GM23338 (cell line): ENCODE measurements at places on chromosomes 7 and 10. TPM values are rescaled to one million over a fixed set of nuclear protein-coding genes. Genes with fewer than 3 reads are reported as not detected.

GRCh38 chr10:31116226-31116625 lies 84.6 kb upstream of the ZNF438 start:
- no peak for DNase-seq

GRCh38 chr10:24721229-24722106 lies 2.2 kb downstream of the ARHGAP21 start:
- peak; percentile 59 for DNase-seq

GRCh38 chr7:113084496-113085172 lies 2.0 kb downstream of the GPR85 start:
- DNase-seq, result no peak

DNA sequence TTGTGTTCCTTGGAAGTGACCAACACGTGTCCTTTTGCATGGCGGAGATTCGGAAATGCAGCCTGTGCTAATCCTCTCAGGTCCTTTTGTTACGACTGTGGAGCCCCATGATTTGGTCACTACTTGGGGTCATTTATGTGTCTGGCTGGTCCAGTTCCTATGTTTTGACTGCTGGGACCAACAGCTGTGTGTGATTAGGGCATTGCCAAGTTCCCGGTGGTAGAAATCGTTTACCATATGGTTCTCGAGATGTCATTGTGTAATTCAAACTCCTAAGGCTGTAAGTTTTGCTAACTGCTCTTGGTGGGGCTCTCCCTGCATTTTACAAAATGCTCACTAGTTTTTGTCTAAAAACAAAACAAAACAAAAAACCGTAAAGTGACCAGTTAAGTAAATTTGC lies 62.0 kb downstream of the CCNY start:
- no peak for DNase-seq

GRCh38 chr7:28349637-28350036 lies 62.7 kb upstream of the CREB5 start:
- DNase-seq, result no peak

GRCh38 chr7:85776691-85777345 lies 590.0 kb upstream of the SEMA3D start:
- DNase-seq, result no peak

GRCh38 chr10:95181726-95182125 lies 12.3 kb upstream of the ACSM6 start:
- DNase-seq, result no peak

DNA sequence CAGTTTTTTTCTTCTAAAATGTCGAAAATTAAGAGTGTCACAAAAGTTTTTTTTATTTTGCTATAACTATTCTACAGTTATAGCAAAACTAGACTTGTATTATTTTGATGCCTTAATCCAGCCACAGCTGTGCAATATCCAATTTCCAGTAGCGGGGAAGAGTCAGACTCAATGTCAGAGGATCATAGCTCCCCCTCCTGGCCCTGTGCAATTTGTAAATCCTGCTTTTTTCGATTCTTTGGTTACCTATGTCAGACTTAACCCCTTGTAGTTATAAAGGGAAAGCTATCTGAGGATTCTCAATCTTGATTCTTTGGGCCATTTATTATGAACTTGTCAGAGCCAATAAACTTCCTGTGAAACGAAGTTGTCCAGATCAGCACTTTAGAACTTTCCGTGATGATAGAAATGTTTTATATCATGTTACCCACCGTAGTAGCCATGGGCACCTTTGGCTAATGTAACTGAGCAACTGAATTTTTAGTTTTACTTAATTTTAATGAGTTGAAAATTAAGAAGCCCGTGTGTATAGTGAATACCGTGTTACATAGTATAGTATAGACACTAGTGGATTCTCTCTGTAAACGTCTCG lies 87.7 kb upstream of the PRKCQ start:
- DNase-seq, result peak; percentile 75

GRCh38 chr10:132697578-132698200 lies 88.3 kb downstream of the NKX6-2 start:
- no peak for DNase-seq

- DNase-seq, result peak; percentile 63
Measured at GRCh38 chr10:107011105-107011504, 153.4 kb downstream of the SORCS1 start.

DNA sequence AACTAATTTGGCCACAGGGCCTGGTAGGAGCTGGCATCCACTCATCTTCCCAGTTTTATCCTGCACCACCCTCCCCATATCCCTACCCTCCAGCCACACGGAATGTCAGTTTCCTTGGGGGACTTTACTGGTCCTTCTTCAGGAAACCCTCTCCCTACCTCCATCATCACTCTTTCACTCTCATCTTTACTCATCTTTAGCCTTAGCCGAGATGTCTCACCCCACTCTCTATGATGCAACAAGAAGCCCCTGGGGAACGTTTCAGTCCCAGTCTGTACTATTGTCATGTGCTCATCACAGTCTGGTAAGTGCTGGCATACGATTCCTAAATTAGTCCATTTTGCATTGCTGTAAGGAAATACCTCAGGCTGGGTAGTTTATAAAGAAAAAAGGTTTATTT lies 34.9 kb upstream of the TMEM248 start:
- no peak for DNase-seq

GRCh38 chr7:1748839-1749173 lies 78.7 kb downstream of the ELFN1 start:
- no peak for DNase-seq

- DNase-seq, result no peak
Measured at GRCh38 chr7:30251708-30252329, 32.6 kb upstream of the ZNRF2 start.

GRCh38 chr7:71591876-71592275 lies 459.9 kb downstream of the GALNT17 start:
- DNase-seq, result no peak

DNA sequence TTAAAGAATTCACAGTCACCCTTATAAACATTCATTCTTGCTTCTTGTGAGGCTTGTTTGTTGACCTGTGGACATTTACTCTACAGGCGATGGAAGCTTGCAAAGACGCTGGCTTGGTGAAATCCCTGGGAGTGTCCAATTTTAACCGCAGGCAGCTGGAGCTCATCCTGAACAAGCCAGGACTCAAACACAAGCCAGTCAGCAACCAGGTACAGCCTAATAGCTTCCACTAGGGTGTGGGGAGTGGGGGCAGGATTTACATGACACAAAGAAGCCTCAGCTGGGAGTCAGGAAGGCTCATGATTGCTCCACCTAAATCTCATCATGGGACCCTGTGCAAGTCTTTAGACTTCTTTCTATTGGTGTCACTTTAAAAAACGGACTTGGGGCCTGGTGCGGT lies 29.0 kb downstream of the AKR1D1 start:
- peak; percentile 34 for DNase-seq

- DNase-seq, result peak; percentile 88
Measured at GRCh38 chr7:5677538-5678294, 103.7 kb downstream of the RNF216 start.

GRCh38 chr10:112835217-112835715 lies 114.8 kb upstream of the TCF7L2 start:
- DNase-seq, result no peak

DNA sequence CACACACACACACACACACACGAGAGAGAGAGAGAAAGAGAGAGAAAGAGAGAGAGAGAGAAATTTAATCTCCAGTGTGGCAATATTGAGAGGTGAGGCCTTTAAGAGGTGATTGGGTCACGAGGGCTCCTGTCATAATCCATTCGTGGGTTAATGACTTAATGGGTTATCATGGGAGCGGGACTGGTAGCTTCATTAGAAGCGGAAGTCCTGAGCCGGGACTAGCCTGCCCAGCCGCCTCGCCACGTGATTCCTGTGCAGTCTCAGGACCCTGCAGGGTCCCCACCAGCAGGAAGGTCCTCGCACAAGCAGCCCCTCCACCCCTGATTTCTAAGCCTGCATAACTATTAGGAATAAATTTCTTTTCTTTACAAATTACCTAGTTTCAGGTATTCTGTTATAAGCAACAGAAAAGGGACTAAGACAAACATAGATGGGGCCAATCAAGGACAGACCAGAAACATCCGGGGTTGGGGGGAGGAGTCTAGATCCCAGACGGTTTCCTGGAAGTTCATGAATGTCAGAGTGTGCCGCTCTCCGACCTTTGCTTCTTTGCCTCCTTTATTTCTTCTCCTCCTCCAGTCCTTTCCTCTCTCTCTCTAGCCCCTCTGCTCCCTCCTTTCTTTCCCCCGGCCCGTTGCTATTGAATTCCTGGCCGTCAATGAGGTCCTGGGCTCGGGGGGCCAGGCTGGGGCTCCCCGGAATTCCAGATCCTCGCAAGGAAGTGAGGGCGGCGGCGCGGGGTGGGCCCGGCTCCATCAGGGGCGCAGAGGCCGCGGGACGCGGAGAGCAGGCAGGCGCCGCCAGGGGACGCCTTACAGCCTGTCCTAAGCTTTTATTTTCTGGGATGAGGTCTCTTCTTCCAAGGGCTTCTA lies 146.8 kb downstream of the CYP26A1 start:
- DNase-seq, result peak; percentile 71

- DNase-seq, result no peak
Measured at GRCh38 chr7:44519546-44519945, 21.6 kb downstream of the NPC1L1 start.

DNA sequence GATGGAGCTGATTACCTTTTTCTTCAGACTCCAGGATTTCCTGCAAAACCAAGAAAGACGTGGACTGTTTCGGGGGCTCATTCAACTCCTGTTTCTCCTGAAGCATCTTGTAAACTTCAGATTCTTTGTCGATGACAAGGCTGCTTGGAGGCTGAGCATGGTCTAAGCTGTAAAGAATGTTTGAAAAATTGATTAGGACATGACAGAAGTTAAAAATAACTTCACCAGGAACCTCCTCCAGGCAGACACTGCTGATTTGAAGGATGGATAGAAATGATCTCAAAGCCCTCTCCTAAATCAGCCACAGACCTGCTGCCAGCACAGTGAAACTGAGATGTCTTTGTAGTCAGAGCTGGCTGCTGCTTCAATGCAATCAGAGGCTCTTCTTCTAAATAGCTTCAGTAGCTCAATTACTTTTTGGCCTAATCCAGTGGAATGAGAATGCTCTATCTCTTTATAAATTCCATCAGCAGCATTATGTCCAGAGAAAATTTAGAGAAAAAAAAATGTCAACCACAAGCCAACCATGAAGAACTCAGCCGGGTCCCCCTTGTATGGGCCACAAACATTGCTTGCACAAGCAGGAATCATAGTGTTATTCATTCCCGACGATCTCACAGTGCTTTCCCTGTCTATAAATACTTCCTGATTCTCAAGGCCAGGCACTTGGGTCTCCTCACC lies 43.5 kb downstream of the PDLIM1 start:
- no peak for DNase-seq

- DNase-seq, result no peak
Measured at GRCh38 chr10:62095181-62096122, 173.2 kb downstream of the RTKN2 start.

GRCh38 chr10:69438536-69439349 lies 12.5 kb upstream of the TSPAN15 start:
- no peak for DNase-seq

- no peak for DNase-seq
Measured at GRCh38 chr7:28790467-28790866, 167.7 kb downstream of the TRIL start.

GRCh38 chr7:116316838-116317628 lies 106.7 kb downstream of the TES start:
- no peak for DNase-seq

DNA sequence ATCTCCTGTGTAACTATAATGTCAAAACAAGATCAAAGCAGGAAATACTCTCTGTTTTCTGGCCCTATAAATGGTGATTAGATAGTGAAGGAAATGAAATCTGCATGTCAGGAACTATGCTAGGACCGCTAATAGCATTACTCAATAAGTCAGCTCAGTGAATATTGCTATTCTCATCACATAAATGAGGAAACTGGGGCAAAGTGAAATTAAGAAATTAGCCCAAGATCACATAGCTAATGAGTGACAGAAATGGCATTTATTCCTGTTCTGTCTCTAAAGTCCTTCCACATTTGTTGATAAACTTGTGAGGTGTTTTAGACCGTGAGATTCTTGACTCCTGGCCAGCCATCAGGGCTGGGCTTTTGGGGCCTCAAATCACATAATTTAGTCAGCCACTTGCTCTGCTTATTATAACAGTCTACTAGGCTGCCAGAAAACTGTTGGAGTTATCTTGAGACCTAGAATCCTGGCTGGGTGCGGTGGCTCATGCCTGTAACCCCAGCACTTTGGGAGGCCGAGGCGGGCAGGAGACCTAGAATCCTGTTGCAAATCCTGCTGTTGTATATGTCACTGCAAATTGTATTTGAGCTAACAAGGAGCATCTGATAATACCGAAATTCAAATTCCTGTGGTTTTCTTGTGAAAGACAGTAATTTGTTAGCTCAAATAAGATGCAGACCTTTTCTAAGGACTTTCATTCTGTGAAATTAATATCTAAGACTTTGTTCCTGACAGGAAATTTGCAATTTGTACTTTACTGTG lies 66.5 kb upstream of the SHTN1 start:
- no peak for DNase-seq

DNA sequence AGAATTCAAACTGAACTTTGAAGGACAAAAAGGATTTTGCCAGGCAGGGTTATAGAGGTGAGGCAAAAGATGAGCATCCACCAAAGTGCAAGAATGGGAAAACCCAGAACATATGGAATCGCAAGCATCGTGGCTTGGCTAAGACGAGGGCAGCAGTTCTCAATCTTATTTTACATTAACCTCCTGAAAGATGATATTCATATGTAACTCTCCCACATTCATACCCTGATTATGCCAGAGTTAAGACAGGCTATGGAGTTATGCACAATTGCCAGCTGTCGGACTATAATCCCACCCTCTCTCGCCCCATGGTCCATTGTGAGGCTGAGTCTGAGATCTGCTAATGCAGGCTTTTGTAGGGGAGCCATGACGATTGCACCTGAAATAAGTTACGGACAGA lies 21.2 kb upstream of the ASAH2 start:
- no peak for DNase-seq

- no peak for DNase-seq
Measured at GRCh38 chr7:148772297-148773089, 73.8 kb downstream of the CUL1 start.

GRCh38 chr7:1225441-1226185 lies 7.1 kb upstream of the UNCX start:
- DNase-seq, result peak; percentile 67

DNA sequence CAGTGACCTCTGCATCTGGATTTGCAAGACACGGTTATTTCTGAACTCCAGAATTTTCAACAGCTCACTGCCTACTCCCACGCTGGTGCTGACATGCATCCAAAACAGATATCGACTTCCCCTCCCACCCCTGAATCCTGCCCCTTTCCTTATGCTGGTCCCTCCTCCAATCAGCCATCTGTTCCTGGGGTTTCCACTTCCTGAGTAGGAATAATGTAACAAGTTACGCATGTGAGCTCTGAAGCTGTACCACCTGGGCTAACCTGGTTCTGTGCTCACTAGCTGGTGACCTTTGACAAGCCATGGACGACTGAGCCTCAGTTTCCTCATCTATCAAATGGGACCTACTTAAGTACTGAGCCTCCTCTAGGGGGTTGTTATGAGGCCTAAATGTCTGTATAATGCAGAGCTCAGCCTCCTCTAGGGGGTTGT lies 1.7 kb upstream of the NCAPG2 start:
- no peak for DNase-seq

- DNase-seq, result no peak
Measured at GRCh38 chr10:107091126-107091525, 73.4 kb downstream of the SORCS1 start.

The INSYN2A gene
- 0.28 TPM in 1 of 2 replicates, not detected in the other for total RNA-seq

The UCN3 gene
- total RNA-seq, result not detected in 2 replicates

The CRHR2 gene
- total RNA-seq, result 0.14 and 0.23 TPM in 2 replicates

The KCNH2 gene
- total RNA-seq, result 11.3 and 14.7 TPM in 2 replicates

The SLC18A3 gene
- 0.12 TPM in 1 of 2 replicates, not detected in the other for total RNA-seq

The TEX47 gene
- total RNA-seq, result not detected in 2 replicates

The HOXA1 gene
- not detected in 2 replicates for total RNA-seq

The RELN gene
- total RNA-seq, result 0.19 and 0.76 TPM in 2 replicates

The AQP1 gene
- 0.28 TPM in 1 of 2 replicates, not detected in the other for total RNA-seq

The ZNF22 gene
- 38.7 and 40.5 TPM in 2 replicates for total RNA-seq

The ZNF503 gene
- total RNA-seq, result 0.04 TPM in 1 of 2 replicates, not detected in the other

The OR2F1 gene
- total RNA-seq, result 0.04 TPM in 1 of 2 replicates, not detected in the other

The FAM25A gene
- not detected in 2 replicates for total RNA-seq
